Cortex of kidney (tissue), 1 donor: ENCODE measurements at places on chromosomes 1 and 21.

DNA sequence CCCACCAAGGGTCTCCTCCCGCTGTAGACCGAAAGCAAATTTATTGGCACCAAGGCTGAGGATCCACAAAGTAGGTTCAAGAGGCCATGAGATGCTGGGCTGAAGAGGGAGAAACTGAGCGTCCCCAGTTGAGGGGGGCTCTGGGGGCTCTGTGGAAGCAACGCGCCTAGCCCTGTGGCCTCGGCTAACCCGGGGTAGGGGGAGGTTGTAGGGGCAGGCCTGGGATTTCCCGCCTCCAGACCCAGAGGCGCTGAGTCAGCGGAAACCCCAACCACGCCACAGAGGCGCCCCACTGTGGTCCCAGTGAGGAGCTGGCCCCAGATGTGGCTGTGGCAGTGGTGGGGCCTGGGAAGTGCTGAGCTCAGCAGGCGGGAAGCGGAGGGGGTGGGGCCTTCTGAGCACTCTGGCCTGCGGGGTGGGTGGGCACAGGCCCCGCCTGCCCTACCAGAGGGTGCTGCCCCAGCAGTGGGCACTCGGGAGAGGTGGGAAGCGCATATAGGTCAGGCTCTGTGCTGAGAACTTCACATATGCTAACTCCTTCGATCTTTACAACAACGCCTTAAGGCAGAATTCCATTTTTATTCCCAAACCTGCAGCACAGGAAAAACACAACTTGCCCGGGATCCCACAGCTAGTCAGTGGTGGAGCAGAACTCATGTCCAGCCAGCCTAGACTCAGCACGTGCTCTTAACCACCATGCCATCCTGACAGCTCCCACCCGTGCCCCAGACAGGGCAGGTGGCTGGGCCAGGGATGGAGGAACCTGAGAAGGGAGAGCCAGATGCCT is 1.5 kb upstream of the COL16A1 start:
- no peak for DNase-seq

DNA sequence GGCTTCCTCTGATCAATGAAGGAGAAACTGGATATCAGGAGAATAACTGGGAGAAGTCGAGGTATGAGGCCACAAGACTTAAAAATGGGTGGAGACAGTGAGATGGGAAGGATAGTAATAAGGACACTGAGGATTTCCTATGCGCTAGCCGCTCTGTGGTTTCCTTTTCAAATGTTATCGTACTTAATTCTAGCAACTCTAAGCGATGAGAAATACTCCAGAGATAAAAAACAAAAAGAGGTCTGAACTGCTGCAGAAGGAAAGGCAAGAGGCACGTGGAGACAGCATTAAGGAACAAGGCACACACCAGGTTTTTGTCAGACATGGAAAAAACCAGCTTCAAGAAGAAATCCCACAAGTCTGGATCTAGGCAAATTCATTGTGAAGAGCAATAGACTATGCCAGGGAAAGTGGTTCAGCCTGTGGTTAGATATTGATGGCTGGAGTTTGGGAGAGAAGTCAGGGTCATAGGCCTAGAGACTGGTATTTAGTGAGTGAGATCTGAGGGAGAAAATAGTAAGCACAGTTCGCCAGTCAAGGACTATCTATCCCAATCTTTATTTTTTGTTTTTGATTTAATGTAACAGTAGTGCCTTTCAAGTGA is 5.3 kb downstream of the CLCA2 start:
- DNase-seq: no peak

DNA sequence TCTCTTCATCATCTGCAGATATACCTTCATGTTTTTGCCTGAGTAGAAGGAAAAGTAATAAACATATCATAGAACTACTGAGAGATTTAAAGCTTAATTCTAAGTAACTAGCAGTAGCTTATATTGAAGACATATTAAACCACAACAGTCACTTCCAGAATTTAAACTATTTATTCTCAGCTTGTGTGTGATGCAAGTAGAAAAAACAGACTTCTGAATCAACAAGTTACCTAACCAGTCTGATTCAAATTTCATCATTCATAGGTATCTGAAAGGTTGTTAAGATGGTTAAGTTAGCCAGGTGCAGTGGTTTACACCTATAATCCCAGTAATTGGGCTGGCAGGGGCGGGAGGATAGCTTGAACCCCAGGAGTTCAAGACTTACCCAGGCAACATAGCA is 41.9 kb downstream of the SPAG17 start:
- no peak for DNase-seq

- DNase-seq: no peak
Observed at GRCh38 chr1:119651641-119652040, 3.6 kb upstream of the ZNF697 start.
